ENCODE measurements at places on chromosomes 1 and 21. TPM values are rescaled to one million over a fixed set of nuclear protein-coding genes. Genes with fewer than 3 reads are reported as not detected.

BTG3 gene
- total RNA-seq, result 21.1 TPM

NPHS2 gene
- not detected for total RNA-seq

FOXD2 gene
- 0.48 TPM for total RNA-seq

FAM151A gene
- total RNA-seq, result not detected

SLC9C2 gene
- not detected for total RNA-seq

RNU1-1 gene
- 3,235 TPM for total RNA-seq

CD34 gene
- total RNA-seq, result not detected

ADCY10 gene
- total RNA-seq, result 0.28 TPM

All from PC-9 (cell line).